Stimulated activated CD4-positive, alpha-beta T cell treated with anti-CD3 and anti-CD28 coated beads, Interleukin-15, amount 100 ng/mL, for 48 hours (primary cell): ENCODE measurements at places on chromosomes 6 and 20.

DNA sequence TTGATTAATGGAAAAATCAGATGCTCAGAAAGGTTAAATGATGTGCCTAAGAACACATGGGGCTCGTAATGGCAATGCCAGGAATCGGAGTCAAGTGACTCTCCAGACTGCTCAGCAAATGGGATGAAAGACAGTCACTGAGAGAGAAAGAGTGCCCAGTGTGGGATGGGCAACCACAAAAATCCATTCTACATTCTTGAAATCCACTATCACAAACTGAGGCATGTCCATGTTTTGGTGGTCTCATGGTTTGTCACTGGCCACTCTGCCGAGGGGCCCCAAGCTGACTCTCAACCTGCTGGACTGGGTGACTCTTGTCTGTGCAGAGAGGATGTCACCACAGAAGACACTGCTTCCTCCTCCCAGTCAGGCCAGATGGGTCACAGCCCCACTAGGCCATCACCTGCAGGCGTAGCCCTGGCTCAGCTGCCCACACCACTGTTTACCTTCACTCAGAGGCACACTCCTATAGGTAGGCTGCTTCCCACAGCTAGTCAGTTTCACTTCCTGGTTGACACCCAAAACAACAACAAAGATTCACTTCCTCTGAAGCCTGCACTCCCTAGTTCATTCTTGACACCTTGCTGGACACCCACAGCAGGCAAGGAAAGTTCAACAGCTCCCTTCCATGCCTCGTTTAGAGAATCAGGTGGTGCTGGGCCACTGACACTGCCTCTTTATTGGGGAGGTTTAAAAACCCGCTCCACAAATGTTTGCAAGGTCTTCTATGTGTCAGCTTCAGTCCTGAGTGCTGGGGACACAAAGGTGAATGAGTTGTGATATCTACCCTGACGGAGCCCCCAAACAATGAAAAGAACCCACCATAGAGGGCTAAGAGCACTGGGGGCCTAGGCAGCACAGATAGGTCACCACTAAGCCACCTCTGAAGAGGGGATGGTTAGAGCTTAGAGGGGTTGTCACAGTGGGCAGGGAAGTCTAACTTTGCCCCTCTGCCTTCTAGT lies 21.7 kb downstream of the MAP1LC3A start:
- DNase-seq: no peak

- DNase-seq: no peak
These were observed 672.0 kb downstream of the RFPL4B start for GRCh38 chr6:113019176-113019575.

GRCh38 chr20:61352346-61353260 lies 100.5 kb downstream of the CDH4 start:
- DNase-seq: no peak

- DNase-seq: no peak
These were observed 620 bp downstream of the TJAP1 start for GRCh38 chr6:43478008-43478372.

DNA sequence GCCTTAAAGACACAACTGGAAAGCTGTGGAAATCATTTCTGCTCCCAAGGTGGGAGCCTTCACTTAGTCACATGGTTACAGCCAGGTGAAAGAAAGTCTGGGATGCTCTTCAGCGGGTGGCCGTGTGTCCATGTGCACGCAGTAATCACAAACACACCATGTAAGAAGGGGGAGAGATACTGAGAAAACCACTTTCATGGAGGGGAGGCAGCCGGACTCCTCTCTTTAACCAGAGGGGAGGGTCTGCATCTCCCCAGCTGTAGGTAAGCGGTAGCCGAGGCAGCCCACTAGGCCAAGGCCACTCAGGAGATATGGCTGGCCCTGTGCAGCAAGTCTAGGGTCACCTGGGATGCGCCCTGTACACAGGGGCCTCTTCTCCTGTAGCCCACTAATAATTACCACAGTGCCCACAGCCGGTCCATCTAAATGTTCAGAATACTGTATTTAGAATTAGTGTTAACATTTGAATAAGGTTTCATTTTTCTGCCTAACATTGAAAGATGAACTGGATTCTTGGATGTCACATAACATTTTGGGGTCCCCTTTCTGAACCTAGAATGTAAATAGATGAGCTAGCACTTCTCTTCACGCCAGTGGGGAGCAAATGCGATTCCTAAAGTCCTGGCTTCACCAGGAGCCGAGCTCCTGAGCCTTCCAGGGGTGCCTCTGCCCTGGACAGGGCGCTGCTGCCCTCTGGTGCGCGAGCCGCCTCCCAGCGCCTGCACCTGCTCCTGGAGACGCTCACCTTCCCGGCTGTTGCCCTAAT lies 15.9 kb downstream of the GPR31 start:
- peak; percentile 22 for DNase-seq

GRCh38 chr6:71347119-71347518 lies 58.5 kb downstream of the OGFRL1 start:
- no peak for DNase-seq

DNA sequence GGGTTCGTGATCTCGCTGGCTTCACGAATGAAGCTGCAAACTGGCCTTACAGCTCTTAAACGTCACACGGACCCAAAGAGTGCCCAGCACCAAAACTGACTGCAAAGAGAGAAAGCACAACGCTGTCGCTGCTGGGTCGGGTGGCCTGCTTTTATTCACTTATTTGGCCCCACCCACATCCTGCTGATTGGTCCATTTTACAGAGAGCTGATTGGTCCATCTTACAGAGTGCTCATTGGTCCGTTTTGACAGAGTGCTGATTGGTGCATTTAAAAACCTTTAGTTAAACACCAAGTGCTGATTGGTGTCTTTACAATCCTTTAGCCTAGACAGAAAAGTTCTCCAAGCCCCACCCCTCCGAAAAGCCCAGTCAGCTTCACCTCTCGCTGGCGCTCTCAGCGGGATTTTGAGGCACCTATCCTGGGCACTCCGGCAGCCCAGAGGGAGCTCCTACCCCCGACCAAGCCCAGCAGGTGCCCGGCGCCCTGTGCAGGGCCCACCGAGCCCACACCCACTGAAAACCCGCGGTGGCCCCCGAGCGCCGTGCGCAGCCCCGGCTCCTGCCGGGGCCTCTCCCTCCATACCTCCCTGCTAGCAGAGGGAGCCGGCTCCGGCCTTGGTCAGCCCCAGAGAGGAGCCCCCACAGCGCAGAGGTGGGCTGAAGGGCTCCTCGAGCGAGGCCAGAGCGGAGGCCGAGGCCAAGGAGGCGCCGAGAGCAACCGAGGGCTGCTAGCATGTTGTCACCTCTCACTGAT lies 40.0 kb upstream of the SMAP1 start:
- DNase-seq: no peak

GRCh38 chr6:44650947-44651346 lies 263.4 kb downstream of the CDC5L start:
- DNase-seq: no peak

DNA sequence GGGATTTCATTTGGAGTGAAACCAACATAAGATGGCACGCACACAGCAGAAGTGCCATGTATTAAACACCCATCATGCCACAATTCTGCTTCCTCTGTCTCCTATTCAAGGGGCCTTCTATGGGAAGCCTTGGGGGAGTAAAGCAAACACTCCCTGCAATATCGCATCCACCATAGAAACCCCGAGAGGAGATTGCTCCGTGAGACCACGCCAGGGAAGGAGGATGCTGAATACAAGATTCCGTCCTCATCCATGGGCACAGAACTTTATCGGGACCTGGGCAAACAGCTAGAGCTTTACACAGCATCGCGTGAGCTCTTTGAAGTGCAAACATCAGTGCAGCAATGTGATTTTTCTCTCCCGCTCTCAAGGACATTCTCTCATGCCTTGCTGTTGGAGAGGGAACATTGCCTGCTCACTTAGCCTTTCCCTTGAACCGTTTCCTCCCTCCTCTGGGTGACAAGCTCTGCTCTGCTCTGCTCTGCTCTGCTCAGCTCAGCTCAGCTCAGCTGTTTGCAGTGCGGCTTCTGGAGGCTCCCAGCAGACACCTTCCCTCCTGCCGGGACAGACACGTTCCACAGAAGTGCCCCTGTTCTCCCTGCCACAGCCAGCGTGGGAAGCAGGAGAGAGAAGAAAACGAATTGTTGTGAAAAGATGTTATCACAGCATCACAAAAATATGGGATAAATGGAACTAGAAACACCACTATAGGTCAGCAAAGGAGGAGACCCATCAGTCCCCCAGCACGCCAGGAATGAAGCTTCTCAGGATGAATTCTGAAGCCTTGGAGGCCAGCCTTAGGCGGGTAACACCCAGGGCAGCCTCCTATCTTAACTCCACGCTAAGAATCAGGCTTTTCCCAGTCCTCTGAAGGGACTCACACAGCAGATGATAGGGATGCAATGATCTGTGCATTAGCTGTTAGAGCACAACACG lies 48.2 kb downstream of the RNASET2 start:
- DNase-seq: no peak

- DNase-seq: no peak
These were observed 3.8 kb downstream of the SLC13A3 start for GRCh38 chr20:46647469-46647868.

DNA sequence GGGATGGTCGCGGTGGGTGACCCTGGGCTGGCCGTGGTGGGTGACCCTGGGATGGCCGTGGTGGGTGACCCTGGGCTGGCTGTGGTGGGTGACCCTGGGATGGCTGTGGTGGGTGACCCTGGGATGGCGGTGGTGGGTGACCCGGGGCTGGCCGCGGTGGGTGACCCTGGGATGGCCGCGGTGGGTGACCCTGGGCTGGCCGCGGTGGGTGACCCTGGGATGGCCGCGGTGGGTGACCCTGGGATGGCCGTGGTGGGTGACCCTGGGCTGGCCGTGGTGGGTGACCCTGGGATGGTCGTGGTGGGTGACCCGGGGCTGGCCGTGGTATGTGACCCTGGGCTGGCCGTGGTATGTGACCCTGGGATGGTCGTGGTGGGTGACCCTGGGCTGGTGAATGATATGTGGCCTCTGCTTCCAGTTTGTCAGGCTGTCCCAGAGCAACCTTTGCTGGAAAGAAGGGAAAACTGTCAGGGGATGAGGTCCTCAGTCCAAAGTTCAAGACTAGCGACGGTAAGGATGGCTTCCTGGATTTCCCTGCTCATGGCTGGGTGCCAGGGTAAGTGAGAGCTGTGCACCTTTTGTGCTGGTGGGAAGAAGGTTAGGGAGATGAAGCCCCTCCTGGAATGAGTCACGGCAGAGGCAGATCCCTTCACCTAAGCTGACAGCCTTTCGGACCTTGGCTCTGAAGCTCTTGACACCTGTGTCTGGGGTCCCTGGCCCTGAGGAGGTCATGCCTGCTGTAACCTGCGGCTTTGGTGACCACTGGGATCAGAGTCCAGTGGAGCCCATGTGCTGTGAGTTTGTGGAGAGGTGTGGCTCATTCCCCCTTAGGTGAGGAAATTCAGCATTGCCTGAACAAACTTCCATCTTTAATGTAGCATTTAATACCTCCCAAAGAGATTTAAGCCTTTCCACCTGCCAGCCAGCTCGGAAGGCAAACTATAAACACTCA lies 19.1 kb upstream of the PCMTD2 start:
- no peak for DNase-seq

DNA sequence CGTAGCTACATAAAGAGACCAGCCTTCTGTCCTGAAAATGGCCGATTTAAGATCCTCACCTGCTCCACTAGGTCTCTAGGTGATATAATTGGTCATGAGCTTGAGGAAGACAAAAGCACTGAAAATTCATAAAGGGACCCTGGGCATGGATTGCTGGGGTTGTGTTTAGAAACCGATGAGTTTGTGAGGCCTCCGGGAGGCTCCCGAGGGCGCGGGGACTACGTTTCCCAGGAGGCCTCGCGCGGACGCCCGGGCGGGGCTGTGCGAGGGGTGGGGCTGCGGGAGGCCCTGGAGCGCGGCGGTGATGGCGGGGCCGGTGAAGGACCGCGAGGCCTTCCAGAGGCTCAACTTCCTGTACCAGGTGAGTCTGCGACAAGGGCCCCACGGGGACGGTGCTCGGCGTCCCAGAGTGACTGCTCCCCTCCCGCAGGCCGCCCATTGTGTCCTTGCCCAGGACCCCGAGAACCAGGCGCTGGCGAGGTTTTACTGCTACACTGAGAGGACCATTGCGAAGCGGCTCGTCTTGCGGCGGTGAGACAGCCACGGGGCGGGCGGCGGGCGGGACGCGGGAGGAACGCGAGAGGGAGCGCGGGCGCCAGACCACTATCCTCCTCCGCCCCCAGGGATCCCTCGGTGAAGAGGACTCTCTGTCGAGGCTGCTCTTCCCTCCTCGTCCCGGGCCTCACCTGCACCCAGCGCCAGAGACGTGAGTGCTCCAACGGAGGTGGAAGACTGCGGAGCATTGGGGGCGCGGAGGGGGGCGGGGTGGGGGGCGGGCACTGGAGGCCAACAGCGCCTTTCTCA lies at the start of gene RPP21:
Gene RPP21, plus strand, starts transcription at position 289 of the 804 bp plus-strand sequence. Its CDS starts 16 bp downstream, at position 305.
- peak; percentile 88 for DNase-seq

DNA sequence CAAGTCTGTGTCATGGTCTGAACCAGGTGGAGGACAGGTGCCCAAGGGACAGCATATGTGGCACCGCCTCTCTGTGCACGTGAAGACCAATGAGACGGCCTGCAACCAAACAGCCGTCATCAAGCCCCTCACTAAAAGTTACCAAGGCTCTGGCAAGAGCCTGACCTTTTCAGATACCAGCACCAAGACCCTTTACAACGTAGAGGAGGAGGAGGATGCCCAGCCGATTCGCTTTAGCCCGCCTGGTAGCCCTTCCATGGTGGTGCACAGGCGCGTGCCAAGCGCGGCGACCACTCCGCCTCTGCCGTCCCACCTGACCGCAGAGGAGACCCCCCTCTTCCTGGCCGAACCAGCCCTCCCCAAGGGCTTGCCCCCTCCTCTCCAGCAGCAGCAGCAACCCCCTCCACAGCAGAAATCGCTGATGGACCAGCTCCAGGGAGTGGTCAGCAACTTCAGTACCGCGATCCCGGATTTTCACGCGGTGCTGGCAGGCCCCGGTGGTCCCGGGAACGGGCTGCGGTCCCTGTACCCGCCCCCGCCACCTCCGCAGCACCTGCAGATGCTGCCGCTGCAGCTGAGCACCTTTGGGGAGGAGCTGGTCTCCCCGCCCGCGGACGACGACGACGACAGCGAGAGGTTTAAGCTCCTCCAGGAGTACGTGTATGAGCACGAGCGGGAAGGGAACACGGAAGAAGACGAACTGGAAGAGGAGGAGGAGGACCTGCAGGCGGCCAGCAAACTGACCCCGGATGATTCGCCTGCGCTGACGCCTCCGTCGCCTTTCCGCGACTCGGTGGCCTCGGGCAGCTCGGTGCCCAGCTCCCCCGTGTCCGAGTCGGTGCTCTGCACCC lies 109.5 kb upstream of the RAB32 start:
- DNase-seq: no peak

DNA sequence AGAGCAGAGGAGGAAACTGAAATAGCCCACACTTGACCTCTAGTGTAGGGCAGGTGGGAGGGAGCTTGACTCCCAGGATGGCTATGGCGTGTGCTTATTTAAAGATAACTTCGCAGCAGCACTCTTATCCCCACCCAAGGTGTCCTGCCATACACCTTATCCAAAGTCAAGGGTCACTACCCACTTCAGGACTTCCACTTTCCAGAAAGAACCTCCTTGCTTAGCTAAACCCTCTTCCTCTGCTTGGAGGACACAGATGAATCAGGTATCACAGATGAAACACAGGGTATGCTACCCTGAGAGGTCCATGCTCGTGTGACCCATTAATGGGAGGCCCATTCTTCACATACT lies 2.3 kb downstream of the RIN2 start:
- no peak for DNase-seq

- DNase-seq: no peak
These were observed 1.1 kb downstream of the ZNF165 start for GRCh38 chr6:28081486-28081751.

- DNase-seq: no peak
These were observed 41.1 kb downstream of the FBXO5 start for GRCh38 chr6:152941746-152942145.
